Caco-2 (cell line): ENCODE measurements at places on chromosomes 6 and 20. TPM values are rescaled to one million over a fixed set of nuclear protein-coding genes. Genes with fewer than 3 reads are reported as not detected.

TBX18 gene
- not detected in 2 replicates for total RNA-seq

DEF6 gene
- 5.6 and 5.7 TPM in 2 replicates for total RNA-seq

GDAP1L1 gene
- total RNA-seq = 2.5 and 4.2 TPM in 2 replicates

PPP1R14C gene
- total RNA-seq = 2.4 and 2.5 TPM in 2 replicates

SMPDL3A gene
- 20.4 and 21.7 TPM in 2 replicates for total RNA-seq

RBPJL gene
- total RNA-seq = not detected in 2 replicates

SOBP gene
- total RNA-seq = 0.14 TPM in 1 of 2 replicates, not detected in the other

SCGN gene
- 7.7 and 11.7 TPM in 2 replicates for total RNA-seq

EDN1 gene
- 13.5 and 14.0 TPM in 2 replicates for total RNA-seq

DLK2 gene
- 0.75 and 1.2 TPM in 2 replicates for total RNA-seq

KHDC1 gene
- total RNA-seq = 8.1 and 8.6 TPM in 2 replicates

FAM217A gene
- not detected in 2 replicates for total RNA-seq

ZSWIM1 gene
- total RNA-seq = 24.8 and 27.3 TPM in 2 replicates

HLA-DMB gene
- total RNA-seq = not detected in 2 replicates

APOBEC2 gene
- total RNA-seq = 2.5 and 4.8 TPM in 2 replicates

ARFGEF2 gene
- total RNA-seq = 78.8 and 83.2 TPM in 2 replicates

BCAS4 gene
- total RNA-seq = 23.1 and 29.9 TPM in 2 replicates

TPX2 gene
- total RNA-seq = 221 and 237 TPM in 2 replicates

GCNT2 gene
- total RNA-seq = 68.1 and 70.7 TPM in 2 replicates

EMILIN3 gene
- 0.50 and 0.51 TPM in 2 replicates for total RNA-seq

WFDC2 gene
- 14.3 and 16.9 TPM in 2 replicates for total RNA-seq

PSORS1C2 gene
- total RNA-seq = not detected in 2 replicates

FOXS1 gene
- total RNA-seq = not detected in 2 replicates

AFDN gene
- total RNA-seq = 177 TPM in 2 replicates

ZMYND8 gene
- total RNA-seq = 180 and 194 TPM in 2 replicates

COL19A1 gene
- total RNA-seq = not detected in 2 replicates

TMEM181 gene
- total RNA-seq = 25.7 and 26.7 TPM in 2 replicates

BPI gene
- not detected in 2 replicates for total RNA-seq

TNFAIP3 gene
- total RNA-seq = 45.7 and 50.4 TPM in 2 replicates

ZBTB12 gene
- total RNA-seq = 9.6 and 11.7 TPM in 2 replicates

ENPP4 gene
- 2.7 TPM in 2 replicates for total RNA-seq

SLC13A3 gene
- 0.30 and 0.39 TPM in 2 replicates for total RNA-seq

TRIM40 gene
- total RNA-seq = not detected in 2 replicates

EYA4 gene
- not detected in 2 replicates for total RNA-seq

DAAM2 gene
- not detected in 2 replicates for total RNA-seq

SLC9A8 gene
- 19.5 and 21.4 TPM in 2 replicates for total RNA-seq

TRAPPC3L gene
- total RNA-seq = not detected in 2 replicates

RNF39 gene
- 0.23 and 0.37 TPM in 2 replicates for total RNA-seq

MYLK2 gene
- total RNA-seq = 0.77 and 0.91 TPM in 2 replicates
